ENCODE measurements at places on chromosomes 6 and 20.

- no peak for DNase-seq
Measured at GRCh38 chr6:44477293-44477894, 89.9 kb downstream of the CDC5L start.

DNA sequence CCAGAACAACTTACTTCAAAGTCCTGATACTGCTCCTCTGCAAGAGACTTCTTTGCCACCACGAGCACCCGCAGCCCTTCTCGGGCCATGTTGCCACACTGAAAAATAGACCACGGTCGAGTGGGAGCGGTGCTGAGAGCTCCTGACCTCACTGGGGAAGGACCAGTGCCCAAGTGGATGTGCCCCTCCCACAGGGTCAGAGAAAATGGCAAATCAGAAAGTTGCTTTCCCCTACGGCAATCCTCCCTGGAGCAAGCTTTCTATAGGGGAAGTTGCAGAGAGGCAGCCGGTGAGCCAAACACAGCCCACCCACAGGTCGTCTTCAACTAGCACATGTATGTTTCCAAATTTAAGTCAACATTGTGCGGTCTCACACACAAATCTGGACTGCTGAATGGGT, 85.1 kb upstream of the NFATC2 start:
- no peak for DNase-seq

DNA sequence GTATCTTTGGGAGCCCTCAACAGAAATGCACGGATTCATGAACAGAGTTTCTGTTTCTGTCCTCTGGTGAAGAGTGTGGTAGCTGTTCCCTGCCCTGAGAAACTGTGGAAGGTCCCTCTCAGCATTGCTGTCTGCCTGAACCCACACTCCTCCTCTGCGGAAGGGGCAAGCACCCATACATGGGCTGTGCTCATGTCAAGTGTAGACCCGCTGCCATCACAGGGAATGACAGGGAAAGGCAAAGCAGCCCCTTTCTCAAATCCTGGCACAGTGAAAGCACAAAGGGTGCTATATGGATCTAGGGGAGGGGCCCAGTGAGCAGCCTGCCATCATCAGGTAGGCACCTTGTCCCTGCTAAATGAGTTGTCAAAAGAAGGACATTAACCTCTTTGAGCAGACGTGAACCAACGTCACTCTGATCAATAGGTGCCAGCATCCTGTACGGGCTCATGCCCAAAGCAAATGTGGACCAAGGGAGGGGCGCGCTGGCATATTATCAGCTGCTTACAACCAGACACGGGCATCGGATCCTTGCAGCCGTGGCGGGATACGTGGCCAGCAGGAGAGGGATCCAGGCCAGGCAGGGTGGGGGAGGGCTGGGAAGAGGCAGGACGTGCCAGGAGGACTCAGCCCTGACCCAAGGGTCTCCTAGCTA, 231.2 kb upstream of the PMEPA1 start:
- no peak for DNase-seq

GRCh38 chr6:88864359-88865054, 98.9 kb downstream of the RNGTT start:
- no peak for DNase-seq

- no peak for DNase-seq
Measured at GRCh38 chr20:10733122-10733521, 59.3 kb upstream of the JAG1 start.

- no peak for DNase-seq
Measured at GRCh38 chr6:10343320-10343719, 71.6 kb downstream of the TFAP2A start.
